Astrocyte of the spinal cord (primary cell): ENCODE measurements at places on chromosomes 7 and 10.
A peak's percentile ranks its signal among the peaks of the same experiment; 100 is the strongest.

GRCh38 chr7:154578336-154578735, 424.6 kb downstream of the PAXIP1 start:
- no peak for DNase-seq

DNA sequence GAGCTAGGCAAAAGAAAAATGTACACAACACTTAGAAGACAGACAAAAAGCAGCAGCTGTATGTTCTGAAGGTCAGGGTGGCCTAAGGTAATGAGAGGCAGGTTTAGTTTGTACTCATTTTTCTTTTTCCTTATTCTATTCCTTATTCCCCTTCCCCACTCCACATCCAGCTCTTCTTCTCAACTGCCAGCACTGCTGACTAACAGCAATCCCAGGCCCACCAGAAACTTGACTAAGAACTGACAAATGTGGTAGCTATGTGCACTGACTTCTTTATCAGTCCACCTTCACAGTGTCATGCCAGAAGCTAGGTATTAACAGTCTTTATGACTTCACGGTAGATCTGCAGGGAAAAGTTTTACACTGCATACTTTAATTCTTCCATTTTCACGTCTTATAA, 6.1 kb downstream of the COPG2 start:
- no peak for DNase-seq

GRCh38 chr7:1323178-1324027, 90.7 kb downstream of the UNCX start:
- DNase-seq, result no peak

- DNase-seq, result no peak
These were observed 139.1 kb downstream of the MARCHF5 start for GRCh38 chr10:92430103-92430502.

- no peak for DNase-seq
These were observed 83.2 kb upstream of the PRR15 start for GRCh38 chr7:29480451-29480850.

GRCh38 chr10:31697271-31698180, 231.1 kb downstream of the ARHGAP12 start:
- peak; percentile 85 for DNase-seq

DNA sequence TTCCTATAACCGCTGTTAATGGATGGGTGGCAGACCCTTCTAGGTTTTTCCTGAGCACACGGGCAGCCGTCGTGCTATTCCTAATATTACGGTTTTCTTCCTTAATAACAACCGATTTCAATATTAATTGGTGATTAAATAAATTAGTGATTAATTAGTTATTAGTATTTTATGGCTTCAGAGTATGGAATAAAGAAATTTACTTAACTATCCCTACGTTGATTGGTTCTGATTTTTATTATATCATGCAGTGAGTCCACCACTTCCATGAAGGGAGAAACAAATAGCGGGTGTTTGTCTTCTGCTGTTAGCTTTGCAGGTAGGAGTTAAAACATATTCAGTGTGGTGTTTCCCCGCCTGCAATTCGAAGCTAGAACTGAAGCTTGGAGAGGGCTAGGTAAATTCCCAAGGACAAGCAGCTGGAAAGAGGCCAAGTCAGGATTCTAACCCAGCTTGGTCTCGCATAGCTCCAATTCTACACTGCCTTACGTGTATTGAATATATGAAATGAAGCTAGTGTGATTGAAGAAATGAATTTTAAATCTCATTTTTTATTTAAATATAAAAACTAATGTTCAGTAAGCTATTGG, 928 bp upstream of the CSTF2T start:
- peak; percentile 14 for DNase-seq

- DNase-seq, result peak; percentile 18
These were observed 91.2 kb downstream of the OTUD1 start for GRCh38 chr10:23530079-23530478.

- DNase-seq, result no peak
These were observed 77.7 kb upstream of the DIP2C start for GRCh38 chr10:767211-767610.

- DNase-seq, result no peak
These were observed 30.5 kb downstream of the MMD2 start for GRCh38 chr7:4928445-4928844.

DNA sequence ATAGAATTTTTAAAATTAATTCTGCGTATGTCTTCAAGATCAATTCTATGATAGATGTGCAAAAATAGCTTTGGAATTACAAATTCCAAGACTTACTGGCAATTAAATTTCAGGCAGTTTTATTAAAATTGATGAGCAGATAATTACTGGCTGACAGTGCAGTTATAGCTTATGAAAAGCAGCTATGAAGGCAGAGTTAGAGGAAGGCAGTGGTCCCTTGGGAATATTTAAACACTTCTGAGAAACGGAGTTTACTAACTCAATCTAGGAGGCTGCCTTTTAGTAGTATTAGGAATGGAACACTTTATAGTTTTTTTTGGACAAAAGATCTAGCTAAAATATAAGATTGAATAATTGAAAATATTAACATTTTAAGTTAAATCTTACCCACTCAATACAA, 70.8 kb downstream of the CFTR start:
- DNase-seq, result no peak

- DNase-seq, result no peak
These were observed 57.0 kb downstream of the GPR158 start for GRCh38 chr10:25231751-25232150.

DNA sequence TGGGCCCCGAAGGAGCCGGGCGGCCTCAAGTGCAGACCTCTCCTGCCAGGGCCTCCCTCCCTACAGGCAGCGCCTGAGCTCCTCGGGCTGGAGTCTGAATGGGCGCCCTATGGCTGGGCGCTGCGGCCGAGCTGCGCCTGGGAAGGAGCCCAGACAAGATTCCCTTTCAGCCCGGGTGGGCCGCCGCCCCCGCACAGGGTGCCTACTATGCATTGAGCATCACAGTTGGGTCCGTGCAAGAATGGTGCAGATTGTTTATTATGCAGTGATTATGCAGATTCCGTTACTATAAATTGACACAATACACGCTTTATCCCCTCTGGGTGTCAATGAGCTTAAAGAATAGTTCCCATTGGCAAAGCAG, 77.2 kb upstream of the PDGFA start:
- no peak for DNase-seq
